Stimulated activated CD4-positive, alpha-beta T cell treated with anti-CD3 and anti-CD28 coated beads, Interleukin-1b, Interleukin-23, amount 100 ng/mL, for 1 hour (primary cell): ENCODE measurements at places on chromosomes 2 and 18.

- DNase-seq, result no peak
Observed at GRCh38 chr2:185638771-185639170, 99.8 kb upstream of the FSIP2 start.

DNA sequence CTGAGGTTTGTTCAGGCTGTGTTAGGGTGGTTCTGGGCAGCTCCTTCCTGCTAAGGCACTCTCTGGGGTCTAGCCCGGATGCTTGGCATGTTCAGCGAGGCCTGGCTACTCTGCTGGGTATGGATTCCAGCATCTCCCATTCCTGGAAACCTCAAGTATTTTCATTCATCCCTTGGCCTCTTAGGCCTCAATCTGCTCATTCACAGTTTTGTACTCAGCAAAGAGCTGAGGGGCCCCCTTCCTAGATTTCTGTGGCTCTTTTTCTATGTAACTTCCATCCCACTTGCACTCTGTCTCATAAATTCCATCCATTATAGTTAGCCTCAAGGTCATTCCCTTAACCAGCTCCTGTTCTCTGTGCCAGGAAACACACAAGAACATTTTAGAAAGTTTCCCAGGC is 798.8 kb upstream of the HS6ST1 start:
- no peak for DNase-seq

DNA sequence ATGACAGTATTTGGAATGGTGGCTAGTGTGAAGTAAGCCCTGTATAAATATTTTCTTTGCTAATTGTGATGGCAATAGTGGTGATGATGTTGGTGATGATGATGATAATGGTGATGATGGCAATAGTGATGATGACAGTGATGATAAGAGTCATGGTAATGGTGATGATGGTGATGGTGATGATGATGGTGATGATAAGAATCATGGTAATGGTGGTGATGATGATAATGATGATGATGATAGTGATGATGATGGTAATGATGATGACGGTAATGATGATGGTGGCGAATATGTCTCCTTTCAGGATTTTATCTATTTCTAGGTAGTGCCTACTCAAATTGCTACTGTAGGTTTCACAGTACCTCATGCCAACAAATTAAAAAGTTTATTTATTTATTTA is 205.4 kb downstream of the GALR1 start:
- DNase-seq, result no peak

DNA sequence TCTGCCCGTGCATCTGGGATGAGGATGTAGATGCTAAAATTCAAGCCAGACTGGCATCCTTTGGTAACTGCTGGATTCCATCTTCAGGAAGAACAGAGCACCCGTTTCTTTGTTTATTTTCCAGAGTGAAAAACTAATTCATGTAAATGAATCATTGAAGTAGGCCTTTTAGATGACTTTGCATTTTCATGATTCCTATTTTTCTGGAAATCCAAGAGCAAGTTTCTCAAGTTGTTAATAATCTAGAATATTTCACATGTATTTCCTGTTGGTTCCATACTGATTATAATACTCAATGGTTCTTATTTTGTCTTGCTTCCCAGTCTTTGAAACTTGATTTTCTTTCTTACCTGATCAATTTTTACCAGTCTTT is 328.4 kb downstream of the LPIN1 start:
- no peak for DNase-seq

GRCh38 chr2:23199115-23199918 is 185.7 kb upstream of the KLHL29 start:
- DNase-seq, result no peak

DNA sequence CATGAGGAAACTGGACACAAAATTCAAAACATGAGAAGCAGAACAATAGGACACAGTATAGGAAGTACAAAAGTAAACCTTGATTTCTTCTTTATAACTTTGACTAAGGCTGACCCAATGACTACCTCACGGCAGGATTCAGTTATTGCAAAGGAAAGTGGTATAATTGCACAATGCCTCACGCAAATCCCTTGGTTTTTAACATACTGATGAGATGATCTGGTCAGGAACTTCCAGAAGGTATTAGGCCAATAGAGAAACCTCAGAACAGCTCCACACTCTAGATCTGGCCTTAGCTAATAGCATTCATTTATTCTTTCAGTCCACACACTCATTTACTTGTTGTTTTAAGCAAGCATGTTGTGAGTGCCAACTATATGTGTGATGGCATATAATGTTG is 1526.9 kb upstream of the ACVR2A start:
- DNase-seq, result no peak

- DNase-seq, result no peak
Observed at GRCh38 chr2:121722479-121722878, 14.2 kb downstream of the NIFK start.

DNA sequence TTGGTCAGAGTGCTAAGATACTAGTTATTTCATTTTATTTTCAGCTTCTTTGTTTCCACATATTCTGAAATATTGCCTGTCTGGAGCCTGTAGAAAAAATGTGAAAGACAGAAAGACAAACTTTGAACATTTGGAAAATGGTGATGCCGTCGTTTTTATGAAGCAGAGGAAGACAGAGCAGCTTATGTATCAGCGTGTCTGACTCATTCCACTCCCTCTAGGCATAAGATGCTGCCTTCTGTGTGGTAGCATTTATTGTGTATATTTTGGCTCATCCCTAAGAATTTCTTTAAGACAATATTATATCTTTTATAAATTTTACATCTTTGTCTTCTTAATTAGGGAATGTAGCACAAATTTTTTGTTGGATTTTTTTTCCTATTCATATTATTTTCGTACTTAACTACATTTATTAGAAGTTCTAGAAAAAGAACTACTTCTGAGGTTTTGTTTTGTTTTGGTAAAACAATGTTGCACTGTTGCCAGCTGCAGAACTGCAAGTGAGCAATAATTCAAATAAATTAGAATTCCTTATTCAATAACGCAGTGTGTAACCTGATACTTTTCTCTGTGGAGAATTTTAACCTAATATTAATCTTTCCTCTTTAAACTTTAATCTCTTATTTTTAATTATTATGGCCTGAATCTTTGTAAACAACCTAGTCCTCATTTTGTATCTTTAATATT is 300.4 kb downstream of the ZNF407 start:
- no peak for DNase-seq

- no peak for DNase-seq
Observed at GRCh38 chr2:239302083-239302807, 98.6 kb downstream of the HDAC4 start.

GRCh38 chr2:168454737-168455644 is 1.1 kb upstream of the CERS6 start:
- no peak for DNase-seq

DNA sequence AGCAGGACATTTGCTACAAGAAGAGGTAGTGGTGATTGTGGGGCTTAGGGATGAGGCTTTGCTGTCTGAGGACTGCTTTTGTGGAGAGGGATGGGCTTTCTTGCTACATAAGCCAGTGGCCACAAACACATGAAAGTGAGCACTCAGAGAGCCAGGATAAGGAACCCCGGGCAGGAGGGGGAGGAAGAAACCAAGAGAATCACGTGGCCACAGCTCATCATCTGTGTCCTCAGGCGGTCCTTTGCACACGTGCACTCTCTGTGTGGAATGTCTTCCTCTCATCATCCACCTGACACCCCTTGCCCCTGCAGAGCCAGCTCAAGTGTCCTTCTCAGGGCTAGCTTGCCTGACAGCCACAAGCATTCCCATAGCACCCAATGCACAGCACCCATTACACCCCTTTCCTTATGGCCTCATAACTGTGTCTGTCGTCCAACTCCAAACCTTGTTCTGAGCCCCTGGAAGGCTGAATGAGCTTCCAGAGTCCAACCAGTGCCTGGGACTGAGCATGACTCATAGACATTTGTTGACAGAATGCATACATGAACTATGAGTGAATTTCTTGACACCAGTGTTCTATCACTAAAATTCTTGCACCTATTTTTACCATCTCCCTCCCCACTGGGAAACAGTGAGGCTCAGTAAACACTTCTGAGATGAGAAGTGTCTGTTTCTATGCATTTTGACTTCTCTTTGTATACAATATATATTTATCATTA is 398.3 kb downstream of the ALK start:
- no peak for DNase-seq

DNA sequence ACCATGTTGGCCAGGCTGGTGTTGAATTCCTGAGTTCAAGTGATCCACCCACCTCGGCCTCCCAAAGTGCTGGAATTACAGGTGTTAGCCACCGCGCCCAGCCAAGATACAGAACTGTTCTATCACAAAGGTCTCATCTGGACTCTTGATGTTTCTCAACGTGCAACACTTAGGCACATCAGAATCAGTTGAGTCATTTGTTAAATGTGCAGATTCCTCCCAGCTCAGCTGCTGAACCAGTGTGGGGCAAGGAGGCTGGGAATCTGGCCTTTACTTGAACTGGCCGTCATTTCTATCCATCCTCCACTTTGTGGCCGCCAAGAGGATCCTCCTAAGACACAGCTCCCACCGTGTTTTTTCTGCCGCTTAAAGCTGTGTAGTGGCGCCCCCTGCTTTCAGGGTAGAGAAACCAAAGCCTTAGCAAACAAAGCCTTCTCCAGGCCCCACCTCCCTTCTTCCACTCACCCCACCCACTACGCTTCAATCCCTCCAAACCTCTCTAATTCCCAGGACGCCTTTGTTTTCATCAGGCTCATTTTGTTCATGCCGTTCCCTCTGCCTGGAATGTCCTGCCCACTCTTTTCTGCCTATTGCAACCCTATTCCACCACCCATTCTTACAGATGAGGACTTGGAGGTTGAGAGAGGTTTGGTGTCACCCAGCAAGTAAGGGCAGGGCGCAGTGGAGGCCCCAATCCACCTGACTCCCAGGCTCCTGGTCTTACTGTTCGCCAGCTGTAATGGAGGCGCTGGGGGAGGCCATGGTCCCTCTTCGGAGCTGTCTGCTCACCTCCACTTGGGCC is 776 bp upstream of the SPEG start:
- no peak for DNase-seq

- peak; percentile 28 for DNase-seq
Observed at GRCh38 chr2:73984922-73985307, 205 bp downstream of the TET3 start.

GRCh38 chr18:7619676-7620075 is 52.6 kb downstream of the PTPRM start:
- no peak for DNase-seq

DNA sequence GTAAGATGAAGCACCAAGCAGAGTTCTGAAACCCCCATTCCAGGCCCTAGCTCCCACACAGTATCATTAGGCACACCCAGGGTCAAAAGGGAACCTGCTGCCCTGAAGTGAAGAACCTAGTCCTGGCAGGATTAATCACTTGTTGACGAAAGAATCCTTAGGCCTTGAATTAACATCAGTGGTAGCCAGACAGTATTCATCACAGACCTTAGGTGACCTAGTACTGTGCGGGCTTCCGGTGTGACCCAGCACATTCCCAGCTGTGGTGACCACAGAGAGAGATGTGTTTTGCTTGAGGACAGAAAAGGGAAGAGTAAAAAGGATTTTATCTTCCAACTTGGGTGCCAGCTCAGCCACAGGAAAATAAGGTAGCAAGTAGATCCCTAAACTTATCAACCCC is 1071.4 kb upstream of the FAM98A start:
- DNase-seq, result no peak

DNA sequence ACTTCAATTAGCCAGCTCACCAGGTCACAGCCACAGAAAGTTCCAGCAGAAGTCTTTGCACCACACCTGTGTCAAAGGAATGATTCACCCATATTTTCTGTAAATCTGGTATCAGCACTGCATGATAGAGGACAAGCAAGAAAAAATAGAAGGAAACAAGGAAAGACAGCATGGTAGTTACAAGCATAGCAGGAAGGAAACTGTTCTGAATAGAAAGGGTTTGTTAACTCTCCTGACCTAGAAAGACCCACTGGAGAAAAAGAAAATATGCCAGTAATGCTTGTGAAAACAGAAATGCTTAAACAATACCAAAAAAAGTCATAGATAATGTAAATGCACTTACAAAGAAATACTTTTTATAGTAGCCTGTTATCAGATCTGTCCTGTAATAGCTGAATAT is 40.8 kb downstream of the SCRN3 start:
- DNase-seq, result no peak

DNA sequence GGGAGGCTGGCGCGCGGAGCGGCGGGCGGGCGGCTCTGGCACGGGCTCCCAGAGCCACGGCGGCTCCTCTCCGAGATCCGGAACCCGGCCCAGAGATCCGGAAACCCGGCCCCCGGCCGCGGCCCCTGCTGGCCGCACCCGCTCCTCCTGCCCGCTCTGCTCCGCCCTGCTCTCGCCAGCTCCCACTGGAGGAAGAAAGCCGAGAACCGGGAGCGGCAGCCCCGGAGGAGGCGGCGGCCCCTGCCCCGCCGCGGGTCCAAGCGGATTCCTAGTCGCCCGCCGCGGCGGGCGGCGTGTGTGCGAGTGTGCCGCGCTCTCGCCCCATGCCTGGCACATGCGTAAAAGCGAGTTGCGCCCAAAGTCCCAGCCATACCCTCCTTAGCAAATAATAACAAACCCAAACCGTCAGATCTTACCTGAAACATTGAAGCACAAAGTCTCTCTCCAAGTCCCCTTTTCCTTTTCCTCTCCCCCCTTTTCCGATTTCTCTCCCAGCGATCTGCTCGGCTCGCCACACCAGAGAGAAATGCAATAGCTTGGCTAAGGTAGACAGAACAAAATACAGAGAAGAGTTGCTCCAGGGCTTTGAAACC is 108.7 kb upstream of the KCTD1 start:
- no peak for DNase-seq

- no peak for DNase-seq
Observed at GRCh38 chr18:36630917-36631316, 197.9 kb downstream of the TPGS2 start.

GRCh38 chr18:45249246-45249661 is 366.0 kb upstream of the SLC14A2 start:
- no peak for DNase-seq

DNA sequence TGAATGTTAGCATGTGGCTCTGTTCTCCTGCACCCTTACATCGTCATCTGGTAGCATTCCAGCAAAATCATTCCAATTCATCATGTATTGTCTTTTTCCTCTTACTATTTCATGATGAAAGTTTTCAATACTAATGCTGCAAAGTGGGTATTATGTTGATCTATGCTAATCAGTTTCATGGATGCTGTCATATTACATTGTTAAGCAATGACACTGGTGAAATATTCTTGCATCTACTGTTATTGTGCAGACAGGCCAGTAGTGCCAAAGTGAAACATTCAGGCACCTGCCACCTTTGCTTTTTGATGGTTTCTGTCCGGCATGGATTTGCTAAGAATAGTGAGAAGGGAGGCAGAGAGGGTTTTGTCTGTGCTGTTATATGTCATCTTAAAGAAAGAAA is 76.1 kb upstream of the SMIM21 start:
- DNase-seq, result no peak

DNA sequence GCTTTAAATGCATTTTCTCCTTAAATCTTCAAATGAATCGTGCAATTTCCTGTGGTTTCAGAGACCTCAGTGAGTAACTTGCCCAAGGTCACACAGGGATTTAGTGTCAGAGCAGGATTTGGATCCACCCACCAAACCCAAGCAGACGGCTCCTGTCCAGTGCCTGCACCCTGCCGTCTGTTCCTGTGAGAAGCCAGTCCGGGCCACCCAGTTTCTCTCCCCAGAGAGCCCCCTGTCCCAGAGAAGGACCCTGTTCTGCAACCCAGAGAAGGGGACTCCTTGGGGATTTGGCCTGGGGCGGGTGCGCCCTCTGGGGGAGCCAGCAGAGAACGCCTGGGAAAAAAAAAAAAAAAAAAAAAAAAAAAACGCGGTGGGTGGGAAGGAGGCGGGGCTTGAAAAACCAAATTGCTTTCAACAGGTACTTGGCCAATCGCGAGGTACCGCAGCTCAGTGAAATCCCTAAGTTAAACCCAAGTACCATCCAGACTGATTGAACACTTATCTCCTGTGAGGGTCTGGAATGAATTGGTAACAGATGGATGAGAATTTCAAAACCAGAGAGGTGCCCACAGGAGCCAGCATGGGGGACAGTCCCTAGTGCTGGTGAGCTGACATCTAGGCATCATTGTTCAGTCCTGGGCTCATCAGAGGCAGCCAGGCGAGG is 30.9 kb upstream of the REEP1 start:
- no peak for DNase-seq
